ENCODE measurements at places on chromosomes 12 and 14.
A peak's percentile ranks its signal among the peaks of the same experiment; 100 is the strongest.

DNA sequence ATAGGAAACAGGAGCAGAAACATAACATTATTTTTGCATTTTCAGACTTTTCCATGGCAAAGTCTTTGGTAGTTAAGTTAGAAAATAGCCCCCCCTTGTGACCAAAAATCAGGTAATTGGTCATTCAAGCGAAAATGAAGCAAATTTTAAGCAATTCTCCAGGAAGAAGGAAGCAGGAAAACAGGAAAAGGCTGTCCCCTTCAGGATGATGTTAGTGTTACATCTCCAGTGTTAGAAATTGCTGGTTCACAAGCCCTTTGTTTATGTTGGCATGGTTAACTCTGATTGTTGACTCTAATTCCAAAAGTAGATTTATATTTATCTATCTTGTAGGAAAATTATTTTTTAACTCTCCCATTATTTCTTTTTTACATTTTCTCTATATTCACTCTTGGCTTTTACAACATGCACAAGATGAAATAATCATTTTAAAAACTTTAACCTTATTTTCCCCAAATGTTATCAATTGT, 18.8 kb upstream of the GAS2L3 start:
- peak; percentile 77 for DNase-seq

DNA sequence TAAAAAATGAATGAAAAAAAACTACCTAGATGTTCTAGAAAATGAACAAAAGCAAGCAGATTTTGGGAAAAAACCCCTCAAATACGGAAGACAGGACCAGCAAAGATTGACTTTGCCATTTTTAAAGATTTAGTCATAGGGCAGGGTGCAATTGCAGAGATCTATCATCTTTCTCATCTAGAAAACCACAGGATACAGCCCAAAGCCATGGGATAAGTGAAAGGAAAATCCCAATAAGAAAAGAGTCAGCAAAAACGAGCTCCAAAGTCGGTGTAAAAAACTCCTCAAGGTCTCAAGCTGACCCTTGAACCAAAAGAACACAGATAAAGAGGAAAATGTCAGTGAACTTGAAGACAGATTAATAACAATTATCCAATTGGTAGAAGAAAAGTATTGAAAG, 28.0 kb downstream of the CEP290 start:
- no peak for DNase-seq

GRCh38 chr14:71613168-71613567, 319.1 kb upstream of the RGS6 start:
- no peak for DNase-seq

GRCh38 chr14:100401792-100402191, 78.7 kb downstream of the SLC25A47 start:
- no peak for DNase-seq

- DNase-seq, result no peak
Measured at GRCh38 chr12:50213439-50213838, 46.3 kb upstream of the CERS5 start.
